Activated T-cell treated with anti-CD3 and anti-CD28 coated beads for 24 hours (primary cell): ENCODE measurements at places on chromosomes 12 and 14.

DNA sequence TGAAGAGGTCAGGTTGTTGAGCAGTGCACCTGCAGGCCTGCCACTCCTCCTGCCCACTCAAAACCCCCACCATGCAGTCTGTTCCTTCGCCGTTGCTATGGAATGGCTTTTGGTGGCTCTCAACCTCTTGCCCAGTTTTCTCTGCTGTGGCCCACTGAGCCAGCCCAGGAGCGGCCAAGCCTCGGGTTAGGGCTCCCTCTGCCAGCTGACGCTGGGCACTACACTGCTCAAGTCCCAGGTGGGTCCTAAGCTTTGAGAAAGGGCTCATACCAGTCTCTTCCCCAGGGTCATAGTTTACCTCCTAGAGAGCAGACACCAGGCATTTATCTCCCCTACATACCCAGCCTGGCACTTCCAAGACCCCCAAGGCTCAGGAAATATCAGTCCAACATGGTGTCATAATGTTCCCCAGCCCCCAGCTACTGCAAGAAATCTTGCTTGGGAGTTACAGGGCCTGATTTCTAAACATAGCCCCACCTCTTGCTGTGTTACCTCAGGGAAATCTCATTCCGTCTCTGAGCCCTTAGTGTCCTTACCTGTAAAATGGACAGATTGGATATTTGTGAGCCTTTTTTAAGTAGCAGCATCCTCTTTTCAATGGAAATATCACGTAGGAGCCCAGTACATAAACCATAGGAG, 59.4 kb downstream of the TSPAN11 start:
- DNase-seq, result no peak

DNA sequence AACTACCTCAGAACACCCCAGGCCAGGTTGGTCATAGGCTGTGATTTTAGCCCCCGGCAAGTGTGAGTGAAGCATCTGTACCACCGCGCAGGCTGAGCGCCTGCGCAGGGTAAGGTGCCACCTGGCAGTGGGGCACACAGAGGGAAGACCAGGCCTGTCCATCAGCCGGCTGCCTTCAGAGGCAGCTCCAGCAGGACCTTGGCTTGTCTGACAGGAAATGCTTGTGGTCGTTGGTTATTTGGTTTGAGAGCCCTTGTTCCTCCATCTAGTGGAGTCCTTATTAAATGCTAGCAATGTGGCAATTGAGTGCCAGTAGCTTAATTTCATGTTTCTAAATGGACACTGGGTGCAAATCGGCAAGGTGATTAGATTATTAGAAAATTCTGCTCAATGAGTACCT, 27.5 kb downstream of the SLC25A29 start:
- DNase-seq, result no peak

DNA sequence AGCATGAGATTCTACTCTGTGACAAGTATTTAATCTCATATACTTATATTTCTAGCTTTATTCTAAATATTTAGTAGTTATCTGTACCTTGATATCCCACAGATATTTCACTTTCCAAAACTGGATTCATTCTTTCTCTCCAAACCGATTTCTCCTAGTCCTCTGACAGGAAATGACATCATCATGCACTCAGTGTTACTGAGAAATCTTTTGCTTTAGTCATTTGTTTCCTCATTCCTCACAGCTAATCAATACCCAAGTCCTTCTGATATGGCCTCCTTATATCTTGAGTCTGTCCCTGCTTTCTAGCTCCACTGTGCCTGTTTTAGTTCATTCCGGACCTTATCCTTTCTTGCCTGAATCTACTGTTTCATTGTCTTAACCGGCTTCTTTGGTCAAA, 39.4 kb upstream of the E2F7 start:
- DNase-seq, result no peak

- no peak for DNase-seq
Observed at GRCh38 chr14:23052182-23052623, 5.1 kb downstream of the CDH24 start.

GRCh38 chr12:111775205-111776193, 8.8 kb downstream of the ALDH2 start:
- no peak for DNase-seq

DNA sequence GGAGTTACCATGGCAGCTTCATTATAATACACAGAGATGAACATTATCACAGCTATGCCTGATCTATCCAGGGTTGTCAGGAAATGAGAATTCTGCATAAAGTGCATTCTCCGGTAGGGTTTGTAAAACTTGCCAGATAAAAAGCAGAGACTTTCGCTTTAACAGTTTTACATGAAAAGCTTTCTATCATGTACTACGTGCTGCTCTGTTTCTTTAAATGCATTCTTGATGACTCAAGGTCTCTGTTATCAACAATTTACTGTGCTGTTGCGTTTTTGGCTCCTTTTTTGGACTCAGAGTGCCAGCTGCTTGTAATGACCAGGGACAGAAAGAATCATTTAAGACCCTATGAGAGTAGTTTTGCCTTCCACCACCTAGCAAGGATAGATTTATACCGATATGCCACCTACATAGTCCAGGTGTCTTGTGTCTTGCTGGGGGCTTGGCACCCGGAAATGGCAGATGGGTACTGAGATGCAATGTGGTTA, 371.2 kb downstream of the BTG1 start:
- no peak for DNase-seq

- DNase-seq, result no peak
Observed at GRCh38 chr12:87807086-87807485, 222.1 kb downstream of the C12orf50 start.

DNA sequence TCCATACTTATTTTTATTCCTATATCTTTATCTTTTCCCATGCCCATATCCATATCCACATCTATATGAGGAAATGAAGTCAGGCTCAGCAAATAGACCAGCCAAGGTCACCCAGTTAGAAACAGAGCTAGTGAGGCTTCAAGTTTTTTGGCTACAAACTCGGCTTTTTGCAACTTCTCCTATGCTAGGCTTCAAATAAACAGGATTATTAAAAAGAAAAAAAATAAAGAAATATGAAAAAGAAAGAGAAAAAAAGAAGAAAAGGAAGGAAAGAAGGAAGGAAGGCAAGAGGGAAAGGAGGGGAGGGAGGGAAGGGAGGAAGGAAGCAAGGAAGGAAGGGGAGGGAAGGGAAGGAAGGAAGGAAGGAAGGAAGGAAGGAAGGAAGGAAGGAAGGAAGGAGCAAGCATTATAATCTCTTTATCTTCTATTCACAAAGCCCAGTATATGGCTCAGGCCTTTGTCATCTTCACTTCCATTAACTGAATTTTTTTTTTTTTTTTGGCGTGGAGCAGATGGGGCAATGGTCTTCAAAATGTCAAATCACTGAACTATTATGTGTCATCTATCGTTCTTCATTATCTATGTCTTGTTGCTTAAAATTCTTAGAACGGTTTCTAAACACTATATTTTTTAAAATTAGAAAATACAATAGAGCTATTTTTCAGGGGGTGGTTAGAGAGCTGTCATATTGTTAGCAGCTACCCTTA, 418.2 kb downstream of the VRK1 start:
- no peak for DNase-seq

- DNase-seq, result no peak
Observed at GRCh38 chr14:33767586-33768457, 183.1 kb downstream of the EGLN3 start.

DNA sequence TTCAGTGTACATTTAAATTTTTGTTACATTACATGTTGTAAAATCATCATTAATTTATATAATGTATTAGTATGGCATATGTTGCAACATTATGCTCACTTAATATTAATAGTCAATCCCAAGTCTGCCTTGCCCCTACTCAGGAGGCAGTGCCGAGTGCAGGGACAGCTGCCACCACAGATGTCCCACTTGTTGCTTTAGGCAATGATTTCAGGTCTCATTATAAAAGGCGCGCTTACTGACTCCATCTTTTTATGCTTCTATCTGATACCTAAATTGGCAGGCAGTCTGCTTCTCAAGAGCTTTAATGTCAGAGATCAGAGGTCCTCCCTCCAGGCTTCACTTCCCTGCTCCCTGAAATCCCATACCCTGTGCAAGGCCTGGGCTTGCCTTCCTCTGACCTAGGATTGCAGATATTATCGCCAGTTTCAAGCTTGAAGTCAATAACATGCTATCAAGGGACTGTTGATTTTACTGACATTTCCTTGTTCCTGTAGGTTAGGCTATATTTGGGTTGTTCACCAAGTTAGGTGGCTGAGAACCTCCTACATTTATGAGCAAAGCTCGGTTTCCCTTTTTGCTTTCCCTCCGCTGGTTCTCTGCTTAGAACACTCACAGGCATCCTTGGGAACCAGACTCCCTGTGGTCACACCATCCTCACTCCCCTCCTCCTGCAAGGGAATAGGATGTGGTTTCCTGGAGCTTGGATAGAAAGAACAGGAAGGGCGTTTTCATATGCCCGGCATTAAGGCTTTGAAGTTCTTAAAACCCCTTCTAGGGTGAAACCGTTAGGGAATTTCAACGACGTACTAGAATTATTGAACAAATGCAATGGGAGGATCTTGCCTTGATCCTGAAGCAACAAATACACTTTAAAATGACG, 208.4 kb upstream of the FKBP4 start:
- no peak for DNase-seq

- no peak for DNase-seq
Observed at GRCh38 chr12:10205220-10205807, 7.4 kb upstream of the GABARAPL1 start.

GRCh38 chr14:90301668-90302090, 30.1 kb downstream of the NRDE2 start:
- DNase-seq, result no peak

DNA sequence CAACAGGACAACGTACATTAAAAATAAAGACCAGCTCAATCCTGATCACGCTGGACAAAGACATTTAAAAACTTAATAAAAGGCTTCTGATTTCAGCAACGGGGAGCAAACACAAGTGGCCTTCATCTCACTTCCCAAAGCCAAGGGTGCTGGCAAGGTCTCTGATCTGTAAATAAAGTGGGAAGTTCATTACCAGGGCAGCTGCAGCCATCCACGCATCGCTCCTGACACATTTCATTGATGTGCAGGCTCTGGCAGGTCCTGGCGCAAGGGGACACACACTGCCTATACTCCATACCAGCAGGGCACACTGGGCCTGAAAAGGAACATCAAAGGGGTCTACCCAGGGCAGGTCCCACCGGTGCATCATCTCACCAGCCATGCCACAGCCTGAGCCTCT, 51.0 kb downstream of the VWF start:
- no peak for DNase-seq

GRCh38 chr14:26026384-26026783, 571.4 kb downstream of the NOVA1 start:
- DNase-seq, result no peak

DNA sequence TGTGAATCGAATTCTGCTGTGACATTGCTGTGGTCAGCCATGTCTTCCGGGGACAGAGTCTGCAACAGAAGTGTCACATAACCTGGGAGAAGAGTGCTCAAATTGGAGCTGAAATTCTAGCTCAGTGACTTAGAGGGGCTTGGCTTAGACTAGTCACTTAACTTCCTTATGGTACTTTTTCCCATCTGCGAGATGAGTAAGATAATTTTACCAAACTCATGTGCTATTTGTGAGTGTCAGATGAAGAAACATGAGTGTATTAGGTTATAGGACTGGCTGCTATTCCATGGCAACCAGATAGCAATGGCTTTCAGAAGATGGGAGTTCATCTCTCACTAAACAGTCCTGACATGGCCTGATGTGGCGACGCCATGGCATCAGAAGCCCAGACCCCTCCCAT, 104.1 kb downstream of the CHST11 start:
- DNase-seq, result no peak

GRCh38 chr12:117792471-117792870, 176.3 kb downstream of the KSR2 start:
- no peak for DNase-seq

GRCh38 chr12:120490833-120491512, 4.9 kb upstream of the DYNLL1 start:
- DNase-seq, result no peak

DNA sequence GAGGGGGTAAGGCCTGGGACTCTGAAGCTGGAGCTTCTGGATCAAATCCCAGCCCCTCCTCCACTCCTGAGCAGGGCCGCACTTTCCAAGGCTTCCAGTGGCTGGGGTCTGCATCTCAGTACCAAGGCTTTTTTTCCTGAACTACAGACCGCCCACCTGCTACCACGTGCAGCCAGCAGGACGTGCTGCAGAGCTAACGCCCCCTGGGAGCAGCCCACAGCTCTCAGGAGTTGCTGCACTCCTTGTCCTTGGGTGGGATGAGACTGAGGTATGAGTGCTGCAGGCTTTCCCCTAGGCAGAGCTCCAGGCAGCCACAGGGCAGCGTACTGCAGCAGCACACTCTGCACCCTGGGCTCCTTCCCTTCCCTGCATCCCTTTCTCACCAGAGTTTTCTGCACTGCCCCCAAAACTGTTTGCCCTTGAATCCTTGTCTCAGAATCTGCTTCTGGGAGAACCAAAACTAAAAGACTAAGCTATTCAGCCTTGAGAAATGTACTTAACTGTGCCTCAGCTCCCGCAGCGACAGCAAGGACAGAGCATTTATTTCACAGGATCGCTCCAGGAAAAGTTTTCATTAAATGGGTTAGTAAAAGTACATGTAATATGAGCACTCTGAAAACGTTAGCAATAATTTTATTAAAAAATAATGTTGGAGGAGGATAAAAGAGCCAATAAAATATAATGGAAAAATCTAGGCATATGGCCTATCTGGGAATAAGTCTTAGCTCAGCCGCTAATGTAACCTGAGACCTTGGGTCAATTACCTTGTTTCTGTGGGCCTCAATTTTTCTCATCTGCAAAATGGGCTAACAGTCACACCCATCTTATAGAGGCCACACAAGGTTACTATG, 25.5 kb downstream of the RBM19 start:
- DNase-seq, result no peak

DNA sequence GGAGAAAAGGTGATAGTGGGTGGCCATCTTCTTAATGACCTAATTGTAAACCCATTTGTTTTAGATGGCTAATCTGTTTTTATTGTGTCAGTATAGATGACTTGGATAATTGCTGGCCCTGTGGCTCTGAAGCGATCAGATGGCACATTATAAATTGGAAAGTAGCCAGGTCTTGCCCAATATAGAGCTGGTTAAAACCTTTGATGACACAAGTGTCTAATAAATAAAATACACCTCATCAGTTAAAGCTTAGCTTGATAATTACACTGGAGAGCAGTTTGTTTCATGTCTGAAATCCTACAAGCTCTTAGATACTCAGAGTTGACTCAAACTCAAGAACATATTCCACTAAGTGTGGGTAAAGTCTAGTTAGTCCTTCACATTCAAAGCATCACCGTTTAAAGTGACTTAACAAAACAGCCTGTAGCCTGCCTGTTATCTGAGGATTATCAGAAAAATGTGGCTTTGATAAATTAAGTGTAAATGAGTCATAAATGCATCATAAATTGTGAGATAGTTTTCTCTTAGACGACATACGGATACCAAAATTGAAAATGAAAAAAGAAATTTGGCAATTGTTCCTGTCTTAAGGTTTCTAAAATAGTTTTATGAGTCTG, 280.9 kb downstream of the LRIG3 start:
- no peak for DNase-seq
